ENCODE measurements at places on chromosomes 4 and X.

GRCh38 chr4:28686618-28687017 lies 1826.0 kb downstream of the STIM2 start:
- no peak for DNase-seq

GRCh38 chr4:125044886-125045285 lies 269.9 kb upstream of the FAT4 start:
- DNase-seq: no peak

- DNase-seq: no peak
Measured at GRCh38 chr4:113221990-113222389, 172.5 kb downstream of the ANK2 start.

- DNase-seq: no peak
Measured at GRCh38 chrX:36583674-36584073, 424.5 kb upstream of the FAM47C start.

- DNase-seq: no peak
Measured at GRCh38 chr4:184446132-184446658, 28.2 kb downstream of the IRF2 start.

DNA sequence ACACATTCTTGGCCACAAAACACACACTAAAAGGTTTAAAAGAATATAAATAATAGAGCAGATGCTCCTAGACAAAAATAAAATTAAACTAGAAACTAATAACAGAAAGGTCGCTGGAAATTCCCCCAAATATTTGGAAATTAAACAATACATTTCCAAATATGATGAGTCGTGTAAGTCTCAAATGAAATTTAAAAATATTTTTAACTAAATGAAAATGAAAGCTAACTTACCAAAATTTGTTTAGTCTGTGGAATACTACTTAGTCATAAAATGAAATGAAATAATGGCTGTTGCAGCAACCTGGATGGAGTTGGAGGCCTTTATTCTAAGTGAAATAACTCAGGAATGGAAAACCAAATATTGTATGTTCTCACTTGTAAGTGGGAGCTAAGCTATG lies 20.6 kb upstream of the GUCY1A1 start:
- DNase-seq: no peak

- no peak for DNase-seq
Measured at GRCh38 chr4:111230265-111230664, 607.4 kb upstream of the PITX2 start.

DNA sequence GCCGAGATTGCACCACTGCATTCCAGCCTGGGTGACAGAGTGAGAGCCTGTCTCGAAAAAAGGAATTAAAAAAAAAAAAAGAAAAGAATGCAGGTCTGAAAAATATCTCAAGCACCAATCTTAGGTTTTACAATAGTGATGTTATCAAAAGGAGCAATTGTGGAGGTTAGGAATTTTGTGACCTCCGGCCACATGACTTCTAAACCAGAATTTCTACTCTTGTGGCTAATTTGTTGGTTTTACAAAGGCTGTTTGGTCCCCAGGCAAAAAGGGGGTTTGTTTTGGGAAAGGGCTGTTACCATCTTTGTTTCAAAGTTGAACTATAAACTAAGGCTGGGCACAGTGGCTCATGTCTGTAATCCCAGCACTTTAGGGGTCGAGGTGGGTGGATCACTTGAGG lies 15.4 kb upstream of the ZNF41 start:
- DNase-seq: no peak

GRCh38 chr4:113659127-113659526 lies 102.4 kb downstream of the CAMK2D start:
- no peak for DNase-seq

DNA sequence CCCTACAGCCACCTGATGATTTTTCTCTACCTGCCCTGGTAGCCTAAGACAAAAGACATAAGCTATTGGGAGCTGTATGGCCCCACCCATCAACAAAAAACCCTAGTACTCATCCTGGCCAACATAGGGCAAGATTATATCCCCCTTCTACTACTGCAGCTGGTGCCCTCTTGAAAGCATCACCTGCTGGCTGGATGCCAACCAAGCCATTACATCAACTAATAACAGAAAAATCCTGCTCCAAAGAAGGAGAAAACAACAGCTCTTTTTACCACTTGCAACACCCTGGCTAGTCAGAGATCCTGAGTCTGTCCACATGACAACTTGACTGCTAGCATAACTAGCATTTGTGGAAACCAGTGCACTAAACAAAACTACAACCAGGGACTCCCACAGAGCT lies 43.6 kb upstream of the UPRT start:
- no peak for DNase-seq

DNA sequence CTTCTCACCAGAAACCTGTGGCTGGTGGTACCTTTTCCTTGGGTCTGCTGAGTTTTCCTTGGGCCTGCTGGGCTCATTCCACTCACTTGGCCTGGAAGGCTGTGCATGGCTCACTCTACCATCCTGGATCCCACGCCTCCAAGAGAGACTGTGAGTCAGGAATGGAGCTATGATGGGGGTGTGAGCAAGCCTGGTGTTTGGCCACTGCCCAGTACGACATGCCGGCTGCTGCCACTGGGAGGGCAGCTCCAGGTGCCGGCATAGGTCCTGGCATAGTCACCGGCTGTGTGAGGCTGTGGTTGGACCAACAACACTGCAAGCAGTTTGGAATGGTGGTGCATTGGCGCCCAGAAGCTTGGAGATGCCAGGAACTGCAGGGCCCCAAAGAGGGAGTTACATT lies 721.7 kb downstream of the PCDH18 start:
- no peak for DNase-seq

- peak; percentile 68 for DNase-seq
Measured at GRCh38 chr4:148445071-148445859, 3.1 kb upstream of the NR3C2 start.

GRCh38 chrX:42857766-42858165 lies 79.8 kb upstream of the PPP1R2C start:
- no peak for DNase-seq

- DNase-seq: no peak
Measured at GRCh38 chrX:84259868-84260267, 71.9 kb upstream of the RPS6KA6 start.

- no peak for DNase-seq
Measured at GRCh38 chr4:95742872-95743271, 97.0 kb upstream of the PDHA2 start.

DNA sequence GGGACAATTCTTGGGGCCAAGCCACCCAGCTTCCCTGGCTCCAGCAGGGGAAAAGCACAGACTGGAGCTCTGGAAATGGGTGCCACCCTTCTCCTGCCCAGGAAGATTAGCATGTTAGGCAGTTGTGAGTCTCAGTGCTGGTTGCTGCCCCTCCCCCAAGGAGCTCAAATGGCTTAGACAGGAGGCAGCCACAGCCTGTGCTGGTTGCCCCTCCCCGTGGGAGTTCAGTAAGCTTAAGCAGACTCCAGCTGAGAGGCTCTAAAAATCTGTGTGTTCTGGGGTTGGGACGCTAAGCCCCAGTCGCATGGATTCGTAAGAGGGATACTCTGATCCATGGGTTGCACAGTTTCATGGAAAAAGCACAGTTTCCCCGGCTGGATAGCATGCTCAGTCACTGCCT lies 92.7 kb upstream of the NDST3 start:
- no peak for DNase-seq

DNA sequence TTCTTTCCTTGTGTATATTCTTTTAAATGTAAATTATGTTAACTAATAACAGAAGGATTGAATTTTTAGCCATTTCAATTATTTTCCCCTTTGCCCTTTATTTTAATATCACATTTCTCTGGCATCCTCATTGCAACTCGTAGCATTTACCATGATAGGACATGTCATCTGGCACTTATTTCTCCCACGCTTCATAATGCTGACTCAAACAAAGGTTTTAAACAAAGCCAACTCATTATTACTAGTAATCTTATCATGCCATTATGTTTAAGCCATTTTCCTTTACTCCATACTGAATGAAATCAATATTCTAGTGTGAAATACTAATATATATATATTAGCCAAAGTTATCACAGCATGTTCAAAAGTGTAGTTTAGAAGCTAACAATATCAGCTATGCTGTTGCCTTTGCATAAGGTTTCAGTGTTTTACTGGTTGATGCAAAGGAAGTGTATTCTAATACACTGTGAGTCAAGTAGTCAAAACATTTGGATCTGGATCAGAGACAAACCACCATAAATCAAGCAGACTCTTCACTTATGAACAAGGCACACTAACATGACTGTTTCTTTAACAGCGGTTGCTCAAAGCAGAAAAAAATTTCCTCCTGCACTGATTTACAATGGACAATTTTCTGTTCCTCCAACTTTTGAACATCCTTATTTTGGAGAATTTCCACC lies 281.6 kb downstream of the SLC7A11 start:
- no peak for DNase-seq

DNA sequence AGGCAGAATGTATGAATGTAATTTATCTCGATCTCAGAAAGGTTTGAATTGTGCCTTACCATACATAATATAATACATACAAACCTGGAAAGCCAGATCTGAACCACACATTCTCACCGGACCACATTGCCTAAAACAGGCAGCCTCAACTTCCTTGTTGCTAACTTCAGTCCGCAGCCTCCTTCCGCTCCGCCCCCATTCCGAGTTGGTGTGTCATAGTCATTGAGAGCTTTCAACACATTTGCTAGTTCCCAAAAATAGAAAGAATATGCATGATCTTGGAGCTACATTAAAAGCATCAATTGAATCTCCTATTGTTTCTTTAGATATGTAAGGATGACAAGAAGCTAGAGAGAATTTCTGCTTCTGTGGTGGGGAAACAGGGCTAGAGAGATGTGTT lies 127.2 kb downstream of the ARHGEF9 start:
- DNase-seq: no peak

DNA sequence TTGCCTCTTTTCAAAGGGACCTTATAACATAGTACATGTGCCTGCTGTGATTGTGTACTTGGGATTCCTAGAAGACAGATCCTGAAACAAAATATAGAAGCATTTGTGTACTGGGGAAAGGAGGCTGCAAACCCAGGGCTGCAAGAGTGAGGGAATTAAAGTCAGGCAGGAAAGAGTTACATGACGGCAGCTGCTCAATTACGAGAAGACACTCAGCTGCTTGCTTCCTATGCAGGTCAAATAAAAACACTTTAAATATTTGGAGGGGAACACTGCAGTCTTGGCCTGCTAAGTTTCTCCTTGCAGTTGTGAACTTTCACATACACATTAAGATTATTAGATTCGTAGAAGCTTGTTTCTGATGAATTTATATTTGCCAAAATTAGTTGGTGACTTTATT lies 191.9 kb upstream of the CXCL13 start:
- no peak for DNase-seq

- no peak for DNase-seq
Measured at GRCh38 chr4:18180892-18181291, 159.3 kb upstream of the LCORL start.

GRCh38 chrX:132369617-132370326 lies 119.1 kb downstream of the MBNL3 start:
- DNase-seq: no peak

- DNase-seq: no peak
Measured at GRCh38 chr4:123613586-123614344, 217.2 kb downstream of the SPRY1 start.

DNA sequence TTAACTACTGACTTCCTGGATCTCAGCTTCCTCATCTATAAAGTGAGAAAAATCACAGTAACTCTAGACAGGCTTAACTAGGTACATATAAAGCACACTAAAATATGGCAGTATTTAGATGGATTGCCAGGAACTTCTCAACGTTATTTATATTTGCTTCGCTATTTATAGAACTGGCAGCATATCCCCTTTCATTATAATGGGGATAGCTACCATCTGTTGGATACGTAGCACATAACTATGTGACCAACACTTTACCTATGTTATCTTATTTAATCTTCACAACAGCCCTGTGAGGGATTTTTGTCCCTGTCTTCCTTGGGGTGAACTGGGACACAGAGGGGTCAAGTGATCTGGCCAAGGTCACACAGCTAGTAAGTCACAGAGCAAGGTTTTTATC lies 64.6 kb downstream of the ENPEP start:
- DNase-seq: no peak

- no peak for DNase-seq
Measured at GRCh38 chr4:115515772-115516171, 402.4 kb upstream of the NDST4 start.

GRCh38 chr4:155496294-155496626 lies 119.5 kb upstream of the MAP9 start:
- no peak for DNase-seq

GRCh38 chr4:88010966-88011365 lies 3.5 kb downstream of the PKD2 start:
- no peak for DNase-seq

GRCh38 chr4:145473203-145473602 lies 8.4 kb upstream of the SMAD1 start:
- DNase-seq: no peak

Data from activated T-cell treated with anti-CD3 and anti-CD28 coated beads for 1 hour (primary cell).